ENCODE measurements at places on chromosomes 7 and 10.

DNA sequence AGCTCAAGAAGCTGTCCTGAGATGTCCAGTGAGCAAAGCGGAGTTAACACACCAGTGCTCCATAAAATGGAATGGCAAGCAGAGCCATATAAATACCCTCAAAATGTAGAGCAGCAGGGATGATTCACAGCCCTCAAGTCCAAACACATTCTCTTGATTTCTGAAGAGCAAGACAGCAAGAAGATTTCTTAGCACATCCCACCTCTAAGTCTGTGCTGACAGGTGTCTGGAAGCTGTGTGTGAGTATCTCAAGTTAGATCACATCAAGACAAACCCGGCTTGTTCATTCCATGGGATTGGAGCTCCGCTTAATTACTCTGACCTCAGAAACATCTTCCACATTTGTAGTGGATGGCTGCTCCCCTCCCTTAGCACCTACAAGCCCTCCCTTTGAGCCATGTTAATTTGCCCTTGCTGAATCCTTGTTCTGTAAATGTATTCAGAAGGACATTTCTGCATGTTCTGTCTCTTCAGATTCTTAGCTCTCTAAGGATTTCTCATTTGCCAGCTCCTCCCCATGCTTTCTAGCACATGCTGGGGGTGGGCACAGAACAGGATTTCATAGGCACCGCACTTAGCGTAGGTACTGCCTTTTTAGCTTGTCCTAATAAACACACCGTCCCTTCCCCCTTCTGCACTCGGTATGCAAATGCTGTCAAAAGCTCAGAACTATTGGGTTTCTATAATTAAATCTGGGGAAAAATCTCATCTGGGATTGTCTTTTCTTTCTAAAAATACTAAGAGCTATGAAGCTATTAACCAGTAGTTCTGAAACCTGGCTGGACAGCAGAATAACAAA lies 112.7 kb downstream of the CPXM2 start:
- DNase-seq, result no peak

- no peak for DNase-seq
These were observed 41.9 kb upstream of the OGDHL start for GRCh38 chr10:49803988-49804387.

GRCh38 chr10:123496375-123496774 lies 169.8 kb upstream of the GPR26 start:
- DNase-seq, result no peak

DNA sequence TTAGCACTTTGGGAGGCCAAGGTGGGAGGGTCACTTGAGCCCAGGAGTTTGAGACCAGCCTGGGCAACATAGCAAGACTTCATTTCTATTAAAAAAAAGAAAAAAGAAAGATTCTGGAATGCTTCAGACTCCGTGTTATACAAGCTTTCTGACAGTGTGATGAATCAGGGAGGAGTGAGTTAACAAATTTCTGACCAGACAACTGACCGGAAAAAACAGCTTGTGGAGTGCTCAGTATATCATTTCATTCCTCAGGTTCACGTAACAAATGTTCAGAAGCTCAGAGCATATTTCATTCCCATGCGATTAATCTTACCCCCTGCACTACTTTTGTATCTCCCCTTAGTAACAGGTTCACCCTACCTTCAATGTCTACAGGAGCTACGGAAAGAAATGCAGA lies 28.6 kb upstream of the TNPO3 start:
- no peak for DNase-seq

DNA sequence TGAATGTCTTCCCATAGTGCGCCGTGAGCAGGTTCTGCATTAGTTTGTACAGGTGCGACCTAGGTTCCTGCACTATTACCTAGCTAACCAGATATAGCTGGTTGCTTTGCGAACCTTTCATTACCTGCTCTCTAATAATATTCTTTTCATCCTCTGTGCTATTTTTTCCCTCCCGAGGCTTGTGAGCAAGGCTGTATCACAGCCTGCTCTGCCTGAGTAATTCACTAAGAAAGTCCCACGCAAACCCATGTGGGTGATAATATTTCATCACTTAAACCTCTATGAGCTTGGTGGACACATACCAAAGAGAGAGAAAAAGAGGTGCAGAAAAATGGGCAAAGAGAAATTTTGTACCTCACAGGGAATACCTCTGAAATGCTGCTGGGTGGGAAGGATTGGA lies 8.4 kb downstream of the INHBA start:
- no peak for DNase-seq

- no peak for DNase-seq
These were observed 135.1 kb downstream of the TAX1BP1 start for GRCh38 chr7:27875061-27875460.

All from stimulated activated CD8-positive, alpha-beta memory T cell treated with anti-CD3 and anti-CD28 coated beads, Interleukin-7, amount 100 ng/mL, for 1 hour (primary cell).